NAMALWA (cell line): ENCODE measurements at places on chromosomes 2 and 18.

GRCh38 chr2:165197346-165197745 is 6.5 kb downstream of the SCN3A start:
- DNase-seq, result no peak

DNA sequence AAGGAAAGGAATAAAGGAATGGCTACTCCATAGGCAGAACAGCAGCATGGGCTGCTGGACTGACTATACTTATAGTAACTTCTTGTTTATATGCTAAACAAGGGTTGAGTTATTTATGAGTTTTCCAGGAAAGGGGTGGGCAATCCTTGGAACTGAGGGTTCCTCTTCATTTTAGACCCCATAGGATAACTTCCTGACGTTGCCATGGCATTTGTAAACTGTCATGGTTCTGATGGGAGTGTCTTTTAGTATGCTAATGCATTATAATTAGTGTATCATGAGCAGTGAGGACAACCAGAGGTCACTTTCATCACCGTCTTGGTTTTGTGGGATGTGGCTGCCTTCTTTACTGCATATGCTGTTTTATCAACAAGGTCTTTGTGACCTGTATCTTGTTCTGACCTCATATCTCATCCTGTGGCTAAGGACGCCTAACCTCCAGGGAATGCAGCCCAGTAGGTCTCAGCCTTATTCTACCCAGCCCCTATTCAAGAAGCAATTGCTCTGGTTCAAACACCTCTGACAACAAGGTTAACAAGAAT is 98.6 kb upstream of the CABLES1 start:
- DNase-seq, result no peak

DNA sequence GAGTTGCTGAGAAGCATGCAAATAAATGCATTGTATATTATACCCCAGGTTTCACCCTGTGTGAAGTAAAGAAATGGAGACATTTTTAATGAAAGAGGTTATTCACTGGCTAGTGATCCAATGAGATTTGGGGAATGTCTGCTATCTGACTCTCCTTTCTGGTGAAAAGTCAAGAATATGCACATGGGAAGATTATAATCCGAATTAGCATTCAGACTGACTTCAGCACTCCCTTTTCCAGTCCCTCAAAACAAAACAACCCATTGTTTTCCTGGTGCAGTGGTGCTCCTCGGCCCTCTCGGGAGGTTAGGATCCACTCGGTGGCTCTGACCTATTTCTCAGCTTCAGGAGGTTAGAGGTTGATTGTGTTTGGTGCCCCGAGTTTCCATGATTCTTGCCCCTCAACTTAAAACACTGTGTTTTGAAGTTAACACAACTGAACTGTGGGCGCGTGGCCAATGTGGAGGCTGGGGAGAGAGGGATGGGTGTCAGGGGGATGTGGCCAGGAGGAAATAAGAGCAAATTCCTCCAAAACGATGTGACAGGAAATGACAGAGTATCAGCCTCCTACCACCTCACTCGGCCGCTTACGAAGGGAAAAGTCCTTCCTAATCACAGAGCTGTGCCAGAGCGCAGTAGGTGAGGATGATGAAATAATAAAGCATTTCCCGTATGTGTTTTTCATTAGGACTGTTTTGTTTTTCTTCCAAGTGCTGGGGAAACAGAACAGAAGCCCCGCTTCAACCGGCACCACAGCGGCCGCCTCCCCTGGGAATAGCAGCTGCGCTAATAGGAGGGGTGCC is 440.1 kb downstream of the MTX2 start:
- DNase-seq, result no peak

DNA sequence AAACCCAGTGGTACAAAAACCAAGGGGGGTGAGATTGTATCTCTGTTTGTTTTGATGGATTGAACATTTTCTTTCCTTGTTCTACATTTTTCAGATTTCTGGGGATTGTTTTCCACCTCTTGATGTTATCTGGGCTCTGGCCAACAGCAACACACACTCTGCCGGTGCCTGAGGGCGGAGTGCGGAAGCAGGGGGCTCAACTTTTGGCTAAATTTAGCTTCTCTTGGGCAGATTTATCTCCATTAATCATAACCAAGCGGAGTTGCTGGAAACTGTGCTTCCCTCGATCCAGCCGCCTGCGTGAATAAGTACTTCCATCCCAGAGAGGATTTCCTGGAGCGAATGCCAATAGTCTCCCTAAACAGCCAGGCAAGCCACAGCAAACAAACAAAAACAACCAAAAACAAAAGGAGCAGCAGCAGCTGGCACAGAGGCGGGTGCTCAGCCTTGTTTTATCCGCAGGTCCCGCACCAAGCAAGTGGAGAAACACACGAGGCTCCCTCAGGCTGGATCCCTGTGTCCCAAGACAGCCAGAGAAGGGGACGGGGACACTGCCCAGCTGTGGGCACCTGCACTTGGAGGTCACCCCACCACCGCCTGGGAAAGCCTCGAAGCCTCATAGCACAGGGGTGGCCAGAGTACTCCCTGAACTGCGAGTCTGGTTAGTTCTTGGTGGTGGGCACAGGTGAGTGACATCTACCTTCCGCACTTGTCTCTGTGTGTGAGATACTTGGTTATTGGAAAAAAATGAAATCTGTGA is 143.4 kb downstream of the NDUFA10 start:
- DNase-seq, result no peak
